ENCODE measurements at places on chromosomes 11 and 22.

- DNase-seq: no peak
Measured at GRCh38 chr11:19727246-19727645, 14.6 kb downstream of the NAV2 start.

- DNase-seq: no peak
Measured at GRCh38 chr22:20904980-20905355, 12.2 kb upstream of the CRKL start.

- DNase-seq: no peak
Measured at GRCh38 chr11:34215806-34216453, 110.5 kb downstream of the NAT10 start.

GRCh38 chr11:107276077-107276476 is 181.5 kb downstream of the CWF19L2 start:
- DNase-seq: no peak

DNA sequence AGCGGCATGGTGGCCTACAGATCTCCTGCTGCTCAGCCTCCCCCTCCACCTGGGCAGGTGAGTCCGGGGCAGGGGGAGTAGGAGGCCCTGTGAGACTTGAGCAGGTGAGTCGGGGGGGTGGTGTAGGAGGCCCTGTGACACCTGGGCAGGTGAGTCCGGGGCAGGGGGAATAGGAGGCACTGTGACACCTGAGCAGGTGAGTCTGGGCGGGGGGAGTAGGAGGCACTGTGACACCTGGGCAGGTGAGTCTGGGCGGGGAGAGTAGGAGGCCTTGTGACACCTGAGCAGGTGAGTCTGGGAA is 299.3 kb downstream of the BRD1 start:
- DNase-seq: no peak

DNA sequence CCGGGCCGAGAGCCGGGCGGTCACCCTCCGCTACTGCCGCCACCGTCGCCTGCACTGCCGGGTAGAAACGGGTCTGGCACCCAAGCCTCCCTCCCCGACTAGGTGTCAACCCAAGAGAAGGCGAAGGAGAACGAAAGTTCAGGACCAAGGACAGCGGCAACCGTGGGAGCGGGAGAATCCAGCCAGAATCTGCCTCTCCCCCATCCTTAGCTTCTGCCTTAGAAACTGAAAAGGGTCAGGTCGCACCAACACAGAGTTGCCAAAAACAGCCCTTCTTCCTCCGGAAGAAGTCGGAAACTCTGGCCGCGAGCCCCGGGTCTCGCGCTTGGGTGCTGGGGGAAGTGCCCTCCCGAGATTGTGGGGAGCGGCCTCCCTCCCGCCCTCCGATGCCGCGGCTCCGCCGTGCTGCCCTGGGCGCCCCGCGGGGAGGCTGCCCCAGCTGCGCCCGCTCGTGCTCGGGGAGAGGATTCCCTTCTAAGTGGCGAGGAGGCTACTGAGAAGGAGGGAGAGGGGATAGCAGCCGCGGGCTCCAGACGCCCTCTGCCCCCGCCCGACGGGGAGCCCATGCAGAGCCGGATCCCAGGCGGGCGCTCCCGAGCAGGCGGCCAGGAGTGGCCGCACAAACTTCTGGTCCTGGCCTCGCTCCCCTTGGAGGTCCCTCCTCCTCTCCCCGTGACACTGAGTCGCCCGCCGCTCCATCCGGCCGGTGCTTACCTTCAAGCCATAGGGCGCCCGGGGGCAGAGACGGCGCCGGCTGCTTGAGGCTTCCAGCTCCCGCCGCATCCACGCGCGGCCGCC is 637 bp downstream of the DRD2 start:
- DNase-seq: peak; percentile 26

GRCh38 chr11:16598906-16599305 is 139.5 kb upstream of the C11orf58 start:
- no peak for DNase-seq

DNA sequence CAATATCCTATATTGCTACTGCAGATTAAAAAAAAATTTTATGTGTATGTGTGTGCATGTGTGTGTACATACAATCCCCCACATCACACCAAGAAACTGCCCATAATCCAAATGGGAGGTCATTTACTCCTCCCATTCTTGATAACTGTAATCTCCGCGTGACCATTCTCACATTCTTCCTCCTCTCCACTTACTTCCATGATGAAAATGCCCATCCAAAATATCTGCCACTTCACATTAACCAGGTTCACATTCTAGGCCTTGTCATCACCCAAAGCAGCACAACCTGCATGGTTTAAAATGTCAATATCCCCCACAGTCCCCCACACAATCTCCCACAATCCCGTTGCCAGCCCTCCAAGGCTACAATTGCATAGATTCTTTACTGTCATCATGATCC is 149.6 kb downstream of the LARGE1 start:
- DNase-seq: no peak

GRCh38 chr11:61792310-61793082 is at the start of the genes FEN1 and TMEM258:
TSS of gene FEN1 (plus strand) at chr11:61792911. CDS start at chr11:61795362, 2,451 bp downstream.
TSS of gene TMEM258 (minus strand) at chr11:61792599. CDS start at chr11:61792558, 41 bp downstream.
- DNase-seq: peak; percentile 86

DNA sequence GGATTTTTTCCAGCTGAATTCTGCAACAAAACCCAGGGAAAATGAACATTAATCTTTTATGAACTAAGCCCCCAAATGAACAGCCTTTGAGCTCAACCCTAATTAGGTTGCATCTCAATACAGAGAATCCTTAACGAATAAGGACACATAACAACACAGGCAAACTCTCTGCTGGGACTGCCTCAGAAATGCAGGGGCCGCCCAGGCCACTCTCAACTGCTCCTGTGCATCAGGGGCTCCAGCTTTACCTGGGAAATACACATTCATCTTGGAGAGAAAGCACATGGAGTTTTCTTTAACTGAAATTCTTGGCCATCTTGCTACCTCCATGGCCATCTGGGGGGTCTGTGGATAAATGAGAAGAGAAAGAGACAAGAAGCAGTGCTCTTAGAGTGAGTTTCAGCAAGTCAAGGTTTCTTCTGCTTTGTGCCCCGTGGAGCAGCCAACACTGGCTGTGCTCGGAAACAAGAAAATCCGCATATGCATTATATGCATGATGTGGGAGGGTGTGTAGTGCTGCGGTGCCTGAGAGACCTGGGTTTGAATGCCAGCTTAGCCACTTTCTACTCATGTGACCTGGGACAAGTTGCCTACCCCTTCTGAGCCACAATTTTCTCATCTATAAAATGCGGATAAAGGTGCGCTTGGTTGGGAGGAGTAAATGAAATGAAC is 81.9 kb upstream of the RCN1 start:
- no peak for DNase-seq

DNA sequence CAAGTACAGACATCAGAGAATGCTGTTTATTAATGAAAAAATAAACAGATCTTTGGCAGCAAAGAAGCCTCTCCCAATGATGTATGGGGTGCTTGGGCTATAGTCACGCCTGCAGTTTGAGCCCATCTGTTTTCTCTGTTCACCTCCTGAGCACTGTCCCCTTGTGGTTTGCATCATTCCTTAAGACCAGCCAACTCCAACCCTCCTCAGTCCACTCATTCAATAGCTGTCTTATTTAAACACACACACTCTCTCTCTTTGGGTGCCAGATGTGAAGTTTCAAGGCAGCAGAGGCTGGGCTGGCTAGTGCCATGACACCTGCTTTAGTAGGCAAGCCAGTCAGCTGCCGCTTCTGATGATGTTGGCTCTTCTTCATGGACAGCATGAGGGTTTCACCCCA is 58.1 kb downstream of the POLD3 start:
- no peak for DNase-seq

DNA sequence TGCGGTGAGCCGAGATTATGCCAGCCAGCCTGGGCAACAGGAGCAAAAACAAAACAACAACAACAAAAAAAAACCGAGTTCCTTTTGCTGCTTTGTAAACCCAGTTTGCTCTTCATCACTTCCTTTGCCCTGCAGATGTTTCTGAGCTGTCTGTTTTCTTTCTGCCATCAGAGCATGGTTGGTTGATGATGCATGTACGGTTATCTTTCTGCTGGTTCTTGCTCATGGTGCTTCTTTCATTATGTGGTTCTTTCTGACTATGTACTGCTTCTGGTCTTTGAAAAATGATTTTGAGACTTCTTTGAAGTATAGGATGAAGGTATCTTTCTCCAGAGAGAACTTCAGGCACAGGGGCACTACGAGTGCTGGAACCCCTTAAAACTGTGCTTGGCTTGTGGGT is 13.2 kb downstream of the TANGO2 start:
- DNase-seq: no peak

DNA sequence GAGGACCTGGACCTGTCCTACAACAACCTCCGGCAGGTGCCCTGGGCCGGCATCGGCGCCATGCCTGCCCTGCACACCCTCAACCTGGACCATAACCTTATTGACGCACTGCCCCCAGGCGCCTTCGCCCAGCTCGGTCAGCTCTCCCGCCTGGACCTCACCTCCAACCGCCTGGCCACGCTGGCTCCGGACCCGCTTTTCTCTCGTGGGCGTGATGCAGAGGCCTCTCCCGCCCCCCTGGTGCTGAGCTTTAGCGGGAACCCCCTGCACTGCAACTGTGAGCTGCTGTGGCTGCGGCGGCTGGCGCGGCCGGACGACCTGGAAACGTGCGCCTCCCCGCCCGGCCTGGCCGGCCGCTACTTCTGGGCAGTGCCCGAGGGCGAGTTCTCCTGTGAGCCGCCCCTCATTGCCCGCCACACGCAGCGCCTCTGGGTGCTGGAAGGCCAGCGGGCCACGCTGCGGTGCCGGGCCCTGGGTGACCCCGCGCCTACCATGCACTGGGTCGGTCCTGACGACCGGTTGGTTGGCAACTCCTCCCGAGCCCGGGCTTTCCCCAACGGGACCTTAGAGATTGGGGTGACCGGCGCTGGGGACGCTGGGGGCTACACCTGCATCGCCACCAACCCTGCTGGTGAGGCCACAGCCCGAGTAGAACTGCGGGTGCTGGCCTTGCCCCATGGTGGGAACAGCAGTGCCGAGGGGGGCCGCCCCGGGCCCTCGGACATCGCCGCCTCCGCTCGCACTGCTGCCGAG is 1.5 kb downstream of the LRFN4 start:
- DNase-seq: no peak

DNA sequence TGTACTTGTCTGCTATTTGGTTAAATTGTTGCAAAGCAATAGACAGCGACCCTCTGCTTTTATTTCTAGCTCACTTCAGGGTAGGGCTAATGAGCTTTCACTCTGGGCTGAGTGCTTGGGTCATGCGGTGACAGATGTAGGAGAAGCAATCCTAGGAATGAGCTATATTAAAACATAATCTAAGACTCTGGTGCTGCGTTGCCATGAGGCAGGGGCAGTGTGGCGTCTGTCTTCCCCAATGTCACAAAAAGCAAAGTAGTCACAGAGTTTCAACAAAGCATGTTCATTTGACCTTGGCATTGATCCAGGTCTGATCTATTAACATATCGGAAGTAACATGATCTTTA is 55.5 kb upstream of the GRAMD1B start:
- DNase-seq: no peak

- no peak for DNase-seq
Measured at GRCh38 chr22:46589141-46589748, 30.9 kb upstream of the GRAMD4 start.

GRCh38 chr11:129815596-129816461 is at the start of gene TMEM45B:
TSS of gene TMEM45B (plus strand) at chr11:129815848. CDS start at chr11:129852483, 36,635 bp downstream.
- peak; percentile 63 for DNase-seq

- DNase-seq: no peak
Measured at GRCh38 chr11:62438641-62439040, 19.8 kb downstream of the SCGB1A1 start.

DNA sequence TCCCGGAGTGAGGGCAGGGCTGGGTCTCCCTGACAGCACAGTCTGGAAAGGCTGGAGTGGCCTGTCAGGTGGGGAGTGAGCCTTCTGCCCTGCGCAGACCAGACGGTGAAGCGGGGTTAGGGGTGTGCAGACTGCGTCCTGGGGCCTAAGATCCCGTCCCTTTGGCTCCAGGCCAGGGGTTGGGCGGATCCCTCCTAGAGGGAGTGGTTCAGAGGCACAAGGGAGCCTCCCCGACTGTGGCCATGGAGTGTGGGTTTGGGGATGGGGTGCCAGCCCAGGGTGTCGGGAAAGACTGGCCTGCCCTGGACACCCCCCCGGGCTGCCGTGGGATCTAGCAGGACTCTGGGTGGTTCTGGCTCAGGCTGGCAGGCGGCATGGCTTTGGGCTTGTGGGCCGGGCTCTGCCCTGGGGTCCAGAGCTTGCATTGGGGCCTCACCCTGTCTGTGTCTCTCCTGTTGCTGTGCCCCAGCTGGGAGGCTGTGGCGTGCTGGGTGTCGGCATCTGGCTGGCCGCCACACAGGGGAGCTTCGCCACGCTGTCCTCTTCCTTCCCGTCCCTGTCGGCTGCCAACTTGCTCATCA is 19.5 kb downstream of the TSPAN4 start:
- DNase-seq: no peak

GRCh38 chr11:105612771-105613170 is 2.9 kb downstream of the GRIA4 start:
- DNase-seq: no peak

GRCh38 chr11:19735157-19735908 is 22.7 kb downstream of the NAV2 start:
- DNase-seq: no peak

DNA sequence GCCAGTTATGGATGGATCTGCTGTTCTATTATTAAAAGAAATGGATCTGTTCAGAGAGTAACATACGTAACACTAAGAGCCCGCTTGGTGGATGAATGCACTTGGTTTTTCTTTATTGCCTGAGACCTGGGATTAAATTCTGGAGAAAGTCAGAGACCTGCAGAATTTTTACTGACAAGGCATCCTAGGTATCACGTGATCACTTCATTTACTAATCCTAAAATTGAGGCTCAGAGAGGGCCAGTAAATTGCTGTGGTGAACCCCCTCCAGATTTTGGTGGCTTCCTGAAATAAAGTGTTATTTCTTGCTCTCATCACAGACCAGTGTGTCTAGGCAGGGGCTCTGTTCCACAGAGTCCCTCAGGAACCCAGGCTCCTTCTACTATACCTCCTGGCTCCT is 187.9 kb upstream of the LARGE1 start:
- DNase-seq: no peak

- DNase-seq: no peak
Measured at GRCh38 chr11:33630936-33631748, 69.5 kb downstream of the C11orf91 start.

- DNase-seq: no peak
Measured at GRCh38 chr11:45650166-45651095, 15.0 kb downstream of the CHST1 start.

GRCh38 chr22:35921777-35922176 is 106.8 kb downstream of the RBFOX2 start:
- DNase-seq: peak; percentile 37

GRCh38 chr22:46240506-46240905 is 9.6 kb downstream of the CDPF1 start:
- no peak for DNase-seq

- DNase-seq: no peak
Measured at GRCh38 chr11:93718057-93718563, 23.2 kb downstream of the TAF1D start.

DNA sequence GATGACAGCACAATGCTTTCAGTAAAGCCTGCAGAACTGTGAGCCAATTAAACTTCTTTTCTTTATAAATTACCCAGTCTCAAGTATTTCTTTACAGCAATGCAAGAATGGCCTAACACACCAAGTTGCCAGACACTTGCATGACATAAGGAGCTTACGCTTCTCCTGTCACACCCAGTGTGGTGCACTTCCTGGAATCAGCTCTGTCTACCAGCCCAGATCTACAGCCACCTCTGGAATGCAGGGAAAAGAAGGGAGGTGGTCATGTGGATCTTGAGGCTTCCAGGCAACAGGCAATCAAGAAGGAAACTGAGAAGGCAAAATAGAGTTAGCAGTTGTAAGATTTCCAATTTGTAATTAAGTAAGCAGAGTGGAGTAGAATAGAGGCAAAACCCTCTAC is 37.4 kb upstream of the SESN3 start:
- no peak for DNase-seq
